Ovary (tissue), 10 donors: ENCODE measurements at places on chromosomes 1 and 21.

- H3K27ac ChIP-seq = no peak overlapping the region
- H3K4me3 ChIP-seq = no peak overlapping the region
- H3K27me3 ChIP-seq = no peaks in the 10 kb centered on the region
These were observed 1483.5 kb downstream of the MRPL39 start for GRCh38 chr21:24123785-24124184.

DNA sequence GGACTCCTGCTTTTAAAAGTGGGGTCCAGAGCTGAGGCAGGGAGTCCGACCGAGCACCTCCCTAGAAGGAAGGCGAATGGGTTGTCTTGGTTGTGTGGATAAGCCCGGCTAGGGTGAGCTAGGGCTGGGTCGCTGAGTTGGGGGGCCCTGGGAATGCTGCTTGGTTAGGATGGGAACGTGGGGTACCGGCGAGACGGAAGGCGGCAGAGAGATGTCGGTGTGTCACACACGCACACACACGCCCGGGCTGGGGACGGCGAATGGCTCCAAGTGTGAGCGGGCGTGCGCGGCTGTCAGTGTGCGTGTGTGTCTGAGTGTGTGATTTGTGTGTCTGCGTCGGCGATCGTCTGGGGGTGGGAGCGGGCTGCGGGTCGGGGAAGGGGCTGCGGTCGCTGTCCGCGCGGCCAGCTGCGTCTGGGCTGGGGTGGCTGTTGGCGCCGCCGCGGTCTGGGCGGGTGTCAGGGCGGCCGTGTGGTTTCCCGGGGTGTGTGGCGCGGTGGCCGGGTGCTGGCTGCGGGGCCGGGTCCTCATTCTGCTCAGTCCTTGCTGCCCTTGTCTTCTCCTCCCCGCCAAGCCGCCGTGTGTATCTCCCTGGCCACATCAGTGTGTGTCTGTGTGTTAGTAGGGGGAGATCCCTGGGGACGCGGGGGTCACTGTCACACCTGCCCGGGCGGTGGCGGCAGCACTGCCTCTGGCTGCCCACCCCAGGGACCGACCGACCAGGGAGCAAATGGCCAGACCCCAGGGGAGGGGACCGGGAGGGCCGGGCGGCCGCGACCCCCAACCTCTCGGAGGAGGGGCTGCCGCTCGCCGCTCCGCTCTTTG is 1.1 kb downstream of the EFNA3 start:
- peaks cover 16% of the 10 kb centered on the region for H3K4me1 ChIP-seq
- no peak for DNase-seq
- H3K27me3 ChIP-seq = peaks cover 16% of the 10 kb centered on the region

DNA sequence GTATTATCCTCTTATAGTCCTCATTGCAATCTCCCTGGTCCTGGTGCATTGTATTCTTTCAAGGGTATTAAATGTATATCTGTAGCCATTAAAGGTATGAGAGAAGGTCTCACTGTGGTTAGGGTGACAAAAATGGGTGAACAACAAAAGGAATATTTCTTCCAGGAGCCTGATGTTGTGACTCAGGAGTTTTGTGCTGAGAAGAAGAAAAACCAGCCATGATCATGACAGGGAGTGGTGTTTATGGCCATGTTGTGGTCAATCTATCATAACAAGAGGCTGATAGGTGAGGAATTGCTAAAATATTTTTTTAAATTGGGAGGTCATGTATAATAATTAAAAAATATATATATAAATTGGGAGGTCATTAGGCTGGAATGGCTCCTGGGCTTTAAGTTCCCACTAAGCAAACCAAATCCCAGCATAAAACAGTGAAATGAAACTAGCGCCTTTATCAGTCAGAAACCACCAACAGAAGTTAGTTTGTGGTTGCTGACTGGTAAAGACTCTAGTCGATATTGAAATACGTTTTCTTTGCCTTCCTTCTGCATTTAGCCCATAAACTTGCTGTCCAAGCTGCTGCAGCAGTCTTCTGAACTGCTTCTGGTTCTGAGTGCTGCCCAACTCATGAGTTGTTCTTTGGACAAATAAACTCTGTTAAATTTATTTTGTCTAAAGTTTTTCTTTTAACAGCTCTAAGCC is 60.3 kb downstream of the TBX19 start:
- no peaks in the 10 kb centered on the region for H3K27me3 ChIP-seq
- no peak overlapping the region for H3K4me3 ChIP-seq
- H3K36me3 ChIP-seq = no peaks in the 10 kb centered on the region
- no peak for DNase-seq
- H3K27ac ChIP-seq = no peak overlapping the region
- no peaks in the 10 kb centered on the region for H3K4me1 ChIP-seq

- no peaks in the 10 kb centered on the region for H3K36me3 ChIP-seq
- no peaks in the 10 kb centered on the region for H3K4me1 ChIP-seq
- H3K27ac ChIP-seq = no peak overlapping the region
- no peak for DNase-seq
- no peak overlapping the region for H3K4me3 ChIP-seq
These were observed 5.7 kb upstream of the TRAF5 start for GRCh38 chr1:211320980-211321379.

DNA sequence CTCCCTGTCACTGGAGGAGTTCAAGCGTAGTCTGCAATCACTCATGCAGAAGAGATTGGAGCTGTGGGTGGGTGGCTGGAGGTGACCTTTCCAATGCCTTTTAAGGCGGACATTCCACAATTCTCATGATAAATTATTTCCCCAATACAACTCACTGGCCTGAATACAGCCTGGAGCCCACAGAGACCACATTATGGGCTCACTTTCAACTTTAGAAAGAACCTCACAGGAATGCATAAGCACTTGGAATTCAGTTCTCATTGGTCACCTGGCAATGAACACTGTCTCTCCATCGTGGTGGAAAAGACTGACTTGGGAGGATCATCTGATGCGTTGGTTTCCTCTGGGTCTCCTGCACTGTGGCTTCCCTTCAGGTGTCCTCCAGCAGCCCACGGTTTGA is 151.8 kb upstream of the KCND3 start:
- H3K27me3 ChIP-seq = no peaks in the 10 kb centered on the region
- no peak overlapping the region for H3K27ac ChIP-seq
- no peak overlapping the region for H3K4me3 ChIP-seq
- no peaks in the 10 kb centered on the region for H3K4me1 ChIP-seq
- DNase-seq = no peak

- no peaks in the 10 kb centered on the region for H3K36me3 ChIP-seq
- H3K27ac ChIP-seq = no peak overlapping the region
- no peaks in the 10 kb centered on the region for H3K27me3 ChIP-seq
- DNase-seq = peak; percentile 62
These were observed 520 bp downstream of the TMEM201 start for GRCh38 chr1:9589144-9589718.

DNA sequence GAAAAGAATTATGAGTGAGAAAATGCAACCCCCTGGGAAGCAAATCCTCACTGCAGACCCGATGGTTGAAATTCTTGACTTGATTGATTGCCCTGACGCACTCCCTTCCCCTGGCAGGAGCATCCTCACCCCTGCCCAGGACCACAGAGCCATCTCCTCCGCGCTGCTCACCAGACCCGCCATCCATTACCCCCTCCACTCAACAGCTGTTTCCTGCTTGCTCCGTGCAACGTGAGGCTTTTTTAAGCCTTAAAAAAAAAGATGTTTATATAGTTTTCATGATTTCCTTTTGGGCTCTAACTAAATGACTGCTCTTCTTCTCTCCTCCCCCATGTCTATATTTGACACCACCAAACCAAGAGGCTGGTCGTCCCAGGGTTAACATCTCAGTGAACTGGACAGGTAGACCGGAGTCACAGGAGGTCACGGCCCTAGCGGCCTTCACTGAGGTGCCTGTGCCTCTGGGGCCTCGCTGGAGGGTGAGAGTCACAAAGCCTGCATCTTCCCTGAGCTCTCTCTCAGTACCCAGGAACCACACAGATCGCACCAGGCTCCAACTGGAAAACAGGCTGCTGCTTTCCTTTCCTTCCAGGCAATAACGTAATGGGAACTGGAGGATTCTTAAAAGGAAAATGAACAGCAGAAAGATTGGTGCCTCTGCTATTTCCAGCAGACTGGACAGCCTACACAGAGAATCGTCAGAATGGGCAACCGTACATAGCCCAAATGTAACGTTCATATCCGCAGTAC is 49.8 kb downstream of the ZBTB18 start:
- H3K36me3 ChIP-seq = no peaks in the 10 kb centered on the region
- H3K4me3 ChIP-seq = no peak overlapping the region
- DNase-seq = no peak
- no peaks in the 10 kb centered on the region for H3K4me1 ChIP-seq
- no peaks in the 10 kb centered on the region for H3K27me3 ChIP-seq

GRCh38 chr1:197838836-197839235 is 63.6 kb upstream of the DENND1B start:
- no peak overlapping the region for H3K27ac ChIP-seq
- H3K4me1 ChIP-seq = no peaks in the 10 kb centered on the region
- H3K27me3 ChIP-seq = no peaks in the 10 kb centered on the region
- no peak for DNase-seq
- H3K4me3 ChIP-seq = no peak overlapping the region

DNA sequence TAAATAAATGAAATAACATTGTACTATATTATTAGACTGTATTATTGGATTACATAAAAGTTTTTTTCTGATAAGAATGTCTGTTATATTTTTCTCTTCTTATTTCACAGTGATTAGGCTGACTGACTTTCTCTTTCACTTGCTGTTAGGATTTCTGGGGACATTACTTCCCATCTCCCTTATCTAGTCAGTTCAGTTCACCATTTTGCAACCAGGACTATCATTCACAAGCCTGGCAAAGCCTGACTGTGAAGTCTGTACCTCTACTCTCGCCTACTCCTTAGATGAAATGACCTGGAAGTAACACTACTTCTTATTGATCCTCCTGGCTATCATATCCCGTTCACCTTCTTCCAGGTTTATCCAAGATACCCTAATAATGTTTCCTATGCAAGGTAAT is 676.6 kb downstream of the USP25 start:
- no peaks in the 10 kb centered on the region for H3K36me3 ChIP-seq
- no peak for DNase-seq
- H3K4me3 ChIP-seq = no peak overlapping the region
- H3K27ac ChIP-seq = no peak overlapping the region
- H3K4me1 ChIP-seq = peaks cover 3% of the 10 kb centered on the region
- H3K27me3 ChIP-seq = no peaks in the 10 kb centered on the region

- no peak overlapping the region for H3K27ac ChIP-seq
- no peak for DNase-seq
- no peaks in the 10 kb centered on the region for H3K4me1 ChIP-seq
These were observed 177.6 kb upstream of the HMCN1 start for GRCh38 chr1:185556561-185556960.

DNA sequence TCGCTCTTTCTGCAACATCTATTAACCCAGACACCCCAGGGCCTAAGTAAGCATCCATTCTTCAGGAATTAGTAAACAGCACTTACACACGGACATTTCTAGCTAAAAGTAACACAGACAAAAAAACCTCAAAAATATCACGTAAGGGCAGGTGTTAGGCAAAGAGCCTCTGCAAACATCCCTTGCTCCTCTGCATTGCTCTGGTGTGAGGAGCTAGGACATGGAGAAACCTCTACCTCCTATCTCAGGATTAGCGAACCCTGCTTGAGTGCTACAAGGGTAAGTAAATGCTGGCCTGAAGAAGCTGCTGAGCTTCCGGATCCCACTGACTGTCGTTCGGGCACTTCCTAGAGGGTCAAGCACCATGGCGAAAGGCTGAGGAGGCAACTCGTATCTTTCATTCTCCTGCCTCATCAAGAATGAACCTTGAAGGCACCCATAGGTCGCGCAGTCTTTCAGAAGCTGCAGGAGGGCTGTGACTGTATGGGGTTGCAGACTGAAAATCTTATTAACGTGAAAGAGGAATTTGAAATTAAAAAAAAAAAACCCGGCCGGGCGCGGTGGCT is 2.1 kb downstream of the PTGER3 start:
- H3K4me3 ChIP-seq = peak overlapping the region; percentile 45
- H3K4me1 ChIP-seq = peaks cover 4% of the 10 kb centered on the region
- no peaks in the 10 kb centered on the region for H3K36me3 ChIP-seq
- DNase-seq = no peak
- no peak overlapping the region for H3K27ac ChIP-seq

- DNase-seq = no peak
- peaks cover 3% of the 10 kb centered on the region for H3K4me1 ChIP-seq
- H3K27ac ChIP-seq = no peak overlapping the region
- H3K4me3 ChIP-seq = no peak overlapping the region
- H3K27me3 ChIP-seq = no peaks in the 10 kb centered on the region
These were observed 16.0 kb downstream of the LRIG2 start for GRCh38 chr1:113088972-113089371.

DNA sequence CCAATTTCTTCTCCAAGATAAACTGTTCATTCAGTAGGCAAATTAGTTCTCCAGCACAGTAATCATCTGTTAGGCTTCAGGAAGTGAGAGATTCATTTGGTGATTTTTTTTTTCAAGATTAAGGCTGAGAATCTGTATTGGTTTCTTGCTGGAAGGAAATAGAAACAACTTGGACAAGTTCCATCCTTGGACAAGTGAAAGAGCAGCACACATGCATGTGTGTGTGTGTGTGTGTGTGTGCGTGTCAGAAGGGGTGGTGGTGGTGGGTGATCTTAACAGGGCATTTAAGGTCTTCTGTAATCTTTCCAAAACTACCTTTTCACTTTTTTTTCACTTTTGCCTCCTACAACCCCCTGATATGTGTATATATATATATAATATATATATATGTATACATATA is 15.9 kb upstream of the SUCO start:
- no peaks in the 10 kb centered on the region for H3K27me3 ChIP-seq
- H3K27ac ChIP-seq = no peak overlapping the region
- no peaks in the 10 kb centered on the region for H3K36me3 ChIP-seq
- no peak overlapping the region for H3K4me3 ChIP-seq

DNA sequence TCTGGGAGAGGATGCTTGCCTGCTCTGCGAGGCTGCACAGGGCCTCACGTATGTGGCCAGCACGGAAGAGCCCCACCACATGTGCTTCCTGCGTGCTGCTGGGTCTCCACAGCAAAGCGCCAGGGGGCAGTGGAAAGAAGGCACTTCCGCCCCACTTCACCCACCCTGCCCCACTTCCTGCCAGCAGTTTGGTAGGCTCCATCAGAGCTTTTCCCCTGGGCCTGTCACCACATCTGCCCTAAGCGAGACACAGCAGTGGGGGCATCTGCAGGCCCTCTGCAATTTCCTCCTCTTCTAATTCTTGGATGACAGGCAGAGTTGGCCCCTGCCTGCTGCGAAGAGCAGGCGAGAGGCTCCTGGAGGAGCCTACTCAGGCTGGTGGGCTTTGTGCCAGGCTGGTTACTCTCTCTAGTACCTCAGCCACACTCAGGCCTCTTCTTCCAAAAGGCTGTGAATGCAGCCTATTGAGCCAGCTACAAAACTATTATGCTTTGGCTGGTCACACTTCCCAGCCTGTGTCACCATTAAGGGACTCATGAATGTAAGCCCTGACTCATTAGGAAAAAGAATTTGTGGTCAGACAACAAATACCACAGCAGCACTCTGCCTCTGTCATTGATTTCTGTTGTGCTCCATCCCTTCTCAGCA is 25.0 kb downstream of the CD244 start:
- no peaks in the 10 kb centered on the region for H3K36me3 ChIP-seq
- peaks cover 4% of the 10 kb centered on the region for H3K4me1 ChIP-seq
- H3K27me3 ChIP-seq = no peaks in the 10 kb centered on the region

- DNase-seq = no peak
- H3K4me1 ChIP-seq = peaks cover 14% of the 10 kb centered on the region
- no peaks in the 10 kb centered on the region for H3K27me3 ChIP-seq
- H3K4me3 ChIP-seq = no peak overlapping the region
- H3K36me3 ChIP-seq = no peaks in the 10 kb centered on the region
These were observed 49.2 kb downstream of the ENAH start for GRCh38 chr1:225603538-225604354.
